Natural killer cell (primary cell): ENCODE measurements at places on chromosomes 11 and 22. TPM values are rescaled to one million over a fixed set of nuclear protein-coding genes. Genes with fewer than 3 reads are reported as not detected.

DNA sequence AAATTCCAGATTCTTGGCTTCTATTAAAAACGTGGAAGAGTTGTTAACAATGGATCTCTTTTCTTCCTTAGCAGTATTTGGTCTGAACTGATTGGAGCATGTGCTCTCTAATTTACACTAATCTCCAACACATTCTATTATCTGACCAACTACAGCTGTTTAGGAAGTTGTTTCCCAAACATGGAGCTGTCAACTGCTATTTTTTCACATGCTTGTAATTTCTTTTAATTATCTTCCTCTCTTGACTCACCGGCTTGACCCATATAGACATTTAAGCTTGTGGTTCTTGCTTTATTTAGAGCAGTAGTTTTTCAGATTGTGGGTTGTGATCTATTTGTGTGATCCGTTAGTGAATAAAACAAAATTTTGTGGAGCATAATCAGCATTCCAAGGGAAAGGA lies 40.8 kb downstream of the CTNND1 start:
- DNase-seq = no peak

GRCh38 chr22:30185129-30185528 lies 61.4 kb downstream of the LIF start:
- no peak for DNase-seq

- no peak for DNase-seq
These were observed 58.2 kb downstream of the PRCP start for GRCh38 chr11:82842019-82842418.

GRCh38 chr11:113690619-113691569 lies 15.2 kb downstream of the TMPRSS5 start:
- no peak for DNase-seq

GRCh38 chr11:125945011-125945796 lies 640 bp upstream of the VSIG10L2 start:
- DNase-seq = no peak

GRCh38 chr11:112016765-112017376 lies 8.3 kb upstream of the DLAT start:
- no peak for DNase-seq

- no peak for DNase-seq
These were observed 7.7 kb downstream of the SELENOO start for GRCh38 chr22:50208430-50208938.

DNA sequence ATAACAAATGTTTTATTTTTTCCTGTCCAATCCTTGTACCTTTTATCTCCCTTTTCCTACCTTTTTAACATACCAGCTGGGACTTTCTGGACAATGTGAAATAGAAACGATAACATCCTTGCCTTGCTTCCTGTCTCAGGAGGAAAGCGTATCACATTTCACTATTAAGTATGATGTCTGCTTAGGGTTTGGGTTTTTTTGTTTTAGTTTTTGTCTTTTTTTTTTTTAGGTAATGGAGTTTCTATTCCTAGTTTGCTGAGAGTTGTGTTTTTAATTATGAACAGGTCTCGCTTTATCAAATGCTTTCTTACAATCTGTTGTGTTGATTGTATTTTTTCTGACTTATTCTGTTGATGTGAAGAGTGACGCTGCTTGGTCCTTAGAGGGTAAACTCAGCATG lies 64.2 kb upstream of the KCNQ1OT1 start:
- DNase-seq = no peak

GRCh38 chr22:20147237-20147988 lies 3.4 kb downstream of the CCDC188 start:
- no peak for DNase-seq

DNA sequence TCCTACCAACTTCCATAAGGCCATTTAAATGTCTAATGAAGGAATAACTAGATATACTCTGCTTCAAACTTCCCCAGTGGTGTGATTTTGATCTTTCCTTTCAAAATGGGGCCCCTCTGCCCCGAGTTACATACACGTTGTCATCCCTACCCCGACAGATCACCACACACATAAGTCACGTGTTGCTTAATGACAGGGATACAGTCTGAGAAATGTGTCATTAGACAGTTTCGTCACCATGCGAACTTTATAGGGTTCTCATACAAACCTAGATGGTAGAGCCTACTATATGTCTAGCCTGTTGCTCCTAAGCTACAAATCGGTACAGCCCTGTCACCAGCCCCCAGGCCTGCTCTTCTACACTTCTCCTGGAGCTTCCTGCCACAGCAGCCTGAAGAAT lies 49.8 kb upstream of the SCUBE2 start:
- DNase-seq = no peak

DNA sequence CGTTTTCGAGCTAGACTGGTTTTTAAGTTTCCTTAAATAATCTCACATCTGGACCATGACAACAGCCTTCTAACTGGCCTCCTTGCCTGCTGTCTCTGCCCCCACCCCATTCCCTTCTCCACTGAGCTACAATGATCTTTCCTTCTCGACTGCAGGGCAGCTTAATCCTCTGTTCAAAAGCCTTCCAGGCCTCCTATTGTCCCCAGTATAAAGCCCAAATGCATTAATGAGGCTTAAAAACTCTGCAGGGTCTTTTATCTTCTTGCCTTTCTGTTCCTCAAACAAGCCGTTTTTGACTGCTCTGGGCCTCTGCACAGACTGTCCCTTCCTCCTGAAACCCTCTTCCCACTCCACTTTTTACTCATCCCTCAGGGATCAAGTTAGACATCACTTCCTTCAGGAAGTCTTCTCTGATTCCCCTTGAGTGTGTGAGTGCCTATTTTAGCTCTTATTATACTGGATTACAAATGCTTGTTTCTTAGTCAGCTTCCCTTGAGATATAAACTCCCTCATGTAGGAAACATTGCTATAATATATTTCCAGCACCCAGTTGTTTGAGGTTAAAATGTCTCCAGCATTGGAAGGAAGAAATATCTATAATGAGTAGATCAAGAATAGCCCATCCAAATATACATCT lies 23.6 kb upstream of the PAMR1 start:
- no peak for DNase-seq

GRCh38 chr22:50683086-50683993 lies 10.7 kb downstream of the SHANK3 start:
- DNase-seq = no peak

GRCh38 chr11:92627615-92628256 lies 341.7 kb upstream of the MTNR1B start:
- DNase-seq = no peak

GRCh38 chr11:129417458-129417857 lies 41.8 kb downstream of the BARX2 start:
- DNase-seq = no peak

DNA sequence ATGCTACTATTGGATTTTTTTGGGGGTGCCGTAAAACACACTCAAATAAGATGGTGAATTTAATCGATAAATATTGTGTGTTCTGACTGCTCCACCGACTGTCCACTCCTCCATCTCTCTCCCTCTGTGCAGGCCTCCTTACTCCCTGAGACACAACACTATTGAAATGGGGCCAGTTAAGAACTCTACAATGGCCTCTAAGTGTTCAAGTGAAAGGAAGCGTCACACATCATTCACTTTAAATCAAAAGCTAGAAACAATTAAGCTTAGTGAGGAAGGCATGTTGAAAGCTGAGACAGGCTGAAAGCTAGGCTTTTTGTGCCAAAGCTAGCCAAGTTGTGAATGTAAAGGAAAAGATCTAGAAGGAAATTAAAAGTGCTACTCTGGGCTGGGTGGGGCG lies 156.7 kb downstream of the CTTN start:
- no peak for DNase-seq

DNA sequence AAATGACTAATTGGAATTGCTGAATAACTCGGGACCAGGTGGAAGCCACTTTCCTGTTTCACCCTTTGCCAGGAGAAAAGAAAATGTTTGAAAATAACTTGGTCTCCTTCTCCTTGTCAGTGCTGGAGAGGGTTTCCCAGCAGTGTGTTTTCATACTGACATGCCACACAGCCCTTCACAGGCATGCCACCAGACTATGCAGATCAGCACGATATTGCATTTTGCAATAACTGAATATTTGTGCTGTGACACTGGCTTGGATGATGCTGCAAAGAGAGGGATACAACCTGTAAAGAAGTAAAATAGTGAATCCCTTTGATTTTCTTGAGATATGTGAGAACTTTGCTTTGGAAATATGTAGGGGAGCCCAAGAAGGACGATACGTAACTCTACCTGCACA lies 200.0 kb upstream of the NAV2 start:
- DNase-seq = no peak

GRCh38 chr11:76159983-76160661 lies 46.2 kb downstream of the WNT11 start:
- DNase-seq = no peak

- DNase-seq = no peak
These were observed 177.8 kb upstream of the NTM start for GRCh38 chr11:131192628-131193027.

DNA sequence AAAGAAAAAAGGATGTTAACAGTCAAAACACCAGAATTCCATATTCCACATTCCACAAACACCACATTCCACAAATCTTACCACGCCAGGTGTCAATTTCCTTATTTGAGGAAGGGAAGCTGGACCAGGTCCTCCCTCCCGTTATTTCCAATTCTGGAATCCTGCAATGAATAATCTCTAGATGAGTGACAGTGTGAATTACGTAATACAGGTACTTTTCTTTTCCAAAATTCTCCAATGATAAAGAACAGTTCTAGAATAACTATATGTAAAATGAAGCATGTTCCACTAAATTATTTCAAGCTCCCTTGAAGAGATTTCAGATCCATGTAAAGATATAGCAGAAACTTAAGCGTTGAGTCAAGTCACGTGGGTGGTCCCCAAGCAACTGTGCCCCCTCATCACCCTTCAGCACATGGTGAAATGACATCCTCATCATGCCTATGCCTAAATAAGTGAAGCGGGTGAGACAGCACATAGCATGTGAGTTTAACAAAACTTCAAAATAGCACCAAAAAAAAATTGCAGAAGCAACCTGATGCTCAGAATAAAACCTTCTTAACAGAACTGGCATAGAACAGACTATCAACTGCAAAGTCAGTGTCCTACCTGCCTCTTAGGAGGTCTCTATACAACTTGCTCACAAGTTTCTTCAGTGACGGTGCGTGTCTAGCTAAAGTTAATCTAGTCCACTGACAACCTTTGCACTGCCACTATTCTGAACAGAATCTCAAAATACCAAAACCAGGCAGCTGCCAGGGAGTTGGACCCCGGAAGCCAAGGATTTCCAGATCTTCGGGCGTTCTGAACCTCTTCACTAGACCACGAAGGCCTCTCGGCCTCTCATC lies 876 bp downstream of the NFRKB start:
- DNase-seq = peak; percentile 41

DNA sequence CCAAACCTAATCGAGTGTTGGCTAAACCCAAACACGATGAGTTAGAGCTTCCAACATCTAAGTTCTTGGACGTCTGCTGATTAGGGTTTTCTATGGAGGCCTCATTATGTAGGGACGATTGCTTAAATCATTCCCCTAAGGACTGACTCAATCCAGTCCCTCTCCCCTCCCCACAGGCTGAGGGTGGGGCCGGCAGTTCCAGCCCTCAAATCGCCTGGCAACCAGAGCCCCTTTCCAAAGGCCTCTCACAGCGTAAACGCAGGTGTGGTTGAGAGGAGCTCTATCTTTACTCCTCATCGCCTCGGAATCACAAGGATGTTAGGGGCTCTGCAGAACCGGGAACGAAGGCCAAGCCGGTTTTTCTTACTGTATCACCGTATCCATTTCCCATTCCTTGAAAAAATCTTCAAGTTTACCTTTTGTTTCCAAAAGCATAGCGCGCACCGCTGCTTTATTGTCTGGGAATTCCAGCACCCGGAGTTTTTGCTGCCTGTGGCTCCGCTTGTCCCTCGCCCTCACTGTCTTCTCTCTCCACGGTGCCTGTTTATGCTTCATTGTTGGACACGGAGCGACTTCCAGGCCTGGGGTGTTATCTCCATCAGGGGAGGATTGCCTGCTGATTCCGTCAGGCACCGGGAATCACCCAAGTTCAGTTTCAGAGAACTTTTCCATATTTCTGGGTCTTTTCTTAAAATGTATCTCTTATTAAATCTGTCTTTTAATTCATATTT lies 13.8 kb upstream of the IFITM3 start:
- no peak for DNase-seq

- DNase-seq = no peak
These were observed 38.7 kb downstream of the MYO18B start for GRCh38 chr22:25780673-25781072.

DNA sequence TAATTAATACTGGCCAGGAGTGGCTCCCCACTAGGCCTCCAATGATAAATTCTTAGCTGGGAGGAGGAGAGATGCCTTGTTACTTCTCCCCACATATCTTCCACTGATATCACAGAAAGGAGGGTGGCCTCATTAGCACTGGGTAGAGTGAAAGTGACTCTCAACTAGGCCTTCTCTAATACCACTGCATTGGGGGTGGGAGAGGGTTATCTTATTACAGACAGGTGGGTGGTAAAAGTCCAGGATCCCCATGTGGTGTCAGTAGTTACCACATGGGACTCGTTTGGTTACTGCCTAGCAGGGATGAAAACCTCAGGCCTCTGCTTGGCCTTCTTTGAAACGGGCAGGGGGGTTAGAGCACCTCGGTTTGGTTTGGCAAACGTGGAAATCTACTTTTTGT lies 167.3 kb downstream of the UVRAG start:
- DNase-seq = no peak

DNA sequence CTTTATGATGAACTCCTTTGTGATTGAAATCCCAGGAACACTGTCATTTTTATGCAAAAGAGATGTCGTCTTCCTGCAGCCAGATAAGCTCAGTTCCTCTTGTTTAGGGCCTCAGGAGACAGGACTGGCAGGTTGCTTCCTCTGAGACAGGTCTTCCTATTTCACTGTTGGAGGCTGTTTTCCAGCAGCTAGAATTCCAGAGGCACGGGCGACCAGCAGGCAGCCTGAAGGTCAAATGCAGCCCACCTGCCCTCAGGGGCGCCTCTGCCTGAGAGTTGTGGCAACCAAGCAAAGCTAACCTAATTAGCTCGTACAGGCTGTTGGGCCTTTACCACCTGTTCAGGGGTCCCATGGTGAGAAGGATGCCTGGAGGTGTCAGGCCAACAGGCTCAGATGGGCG lies 22.3 kb downstream of the SLC6A5 start:
- DNase-seq = no peak

- DNase-seq = no peak
These were observed 22.6 kb upstream of the APLP2 start for GRCh38 chr11:130047141-130047540.

- no peak for DNase-seq
These were observed 27.8 kb downstream of the CEP295 start for GRCh38 chr11:93689240-93689639.

Gene MPZL3
- 6.3 TPM for total RNA-seq

Gene CLP1
- total RNA-seq = 18.5 TPM

Gene APOBEC3H
- 17.0 TPM for total RNA-seq

Gene MN1
- 0.39 TPM for total RNA-seq

Gene PPP1R14B
- total RNA-seq = 21.3 TPM

Gene OR10A6
- total RNA-seq = not detected

Gene PLEKHB1
- total RNA-seq = 3.9 TPM

Gene LRRC74B
- total RNA-seq = 0.11 TPM

Gene MUC5AC
- total RNA-seq = not detected

Gene GGTLC3
- not detected for total RNA-seq

Gene SCO2
- total RNA-seq = 8.4 TPM

Gene KIF18A
- total RNA-seq = 5.5 TPM

Gene RIMBP3C
- total RNA-seq = 1.0 TPM

Gene OR4D10
- not detected for total RNA-seq

Gene SCN2B
- not detected for total RNA-seq

Gene HORMAD2
- not detected for total RNA-seq

Gene RIC3
- total RNA-seq = 3.6 TPM
